GM04503 (cell line): ENCODE measurements at places on chromosomes 7 and 10.

- DNase-seq = peak; percentile 25
Measured at GRCh38 chr7:22156205-22156604, 200.7 kb downstream of the RAPGEF5 start.

DNA sequence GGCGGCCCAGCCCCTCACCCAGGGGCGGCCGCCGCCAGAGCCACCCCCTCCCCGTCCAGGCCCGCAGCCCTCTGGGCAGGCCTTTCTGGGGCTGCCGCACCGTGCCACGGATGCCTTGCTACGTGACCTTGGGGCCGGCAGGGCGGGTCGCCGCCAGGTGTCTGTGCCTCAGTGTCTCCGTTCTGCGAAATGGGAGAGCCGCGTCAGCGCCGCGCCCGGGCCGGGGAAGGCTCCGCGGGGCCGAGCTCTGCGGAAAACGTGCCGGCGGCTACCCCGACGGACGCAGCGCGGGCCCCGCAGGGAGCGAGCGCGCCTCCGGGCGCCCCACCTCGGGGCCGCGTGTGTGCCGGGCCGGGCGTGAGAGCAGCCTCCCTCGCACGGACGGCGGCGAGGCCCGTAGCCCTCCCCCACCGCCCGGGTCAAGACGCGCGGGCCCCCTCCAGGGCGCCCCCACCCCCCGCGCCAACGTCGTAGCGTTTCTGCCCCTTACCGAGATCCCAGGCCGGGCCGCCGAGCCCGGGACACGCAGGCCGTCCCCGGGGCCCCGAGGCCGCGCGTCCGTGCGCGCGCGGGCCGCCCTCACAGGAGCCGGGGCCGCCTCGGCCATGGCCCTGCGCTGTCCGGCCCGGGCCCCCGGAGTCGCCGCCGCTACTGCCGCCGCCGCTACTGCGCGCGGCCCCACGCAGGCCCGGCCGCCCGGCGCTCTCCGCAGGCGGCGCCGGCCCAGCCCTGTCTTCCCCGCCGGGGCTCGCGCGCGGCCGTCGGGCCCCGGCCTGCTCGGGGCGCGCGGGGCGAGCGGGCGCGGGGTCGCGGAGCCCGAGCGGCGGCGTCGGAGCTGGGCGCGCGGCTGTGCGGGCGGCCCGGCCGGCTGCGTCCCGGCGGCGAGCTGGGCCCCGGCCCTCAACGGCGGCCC, 1.1 kb downstream of the ZNF777 start:
- DNase-seq = no peak

GRCh38 chr10:132558516-132559413, 21.2 kb downstream of the INPP5A start:
- DNase-seq = no peak

DNA sequence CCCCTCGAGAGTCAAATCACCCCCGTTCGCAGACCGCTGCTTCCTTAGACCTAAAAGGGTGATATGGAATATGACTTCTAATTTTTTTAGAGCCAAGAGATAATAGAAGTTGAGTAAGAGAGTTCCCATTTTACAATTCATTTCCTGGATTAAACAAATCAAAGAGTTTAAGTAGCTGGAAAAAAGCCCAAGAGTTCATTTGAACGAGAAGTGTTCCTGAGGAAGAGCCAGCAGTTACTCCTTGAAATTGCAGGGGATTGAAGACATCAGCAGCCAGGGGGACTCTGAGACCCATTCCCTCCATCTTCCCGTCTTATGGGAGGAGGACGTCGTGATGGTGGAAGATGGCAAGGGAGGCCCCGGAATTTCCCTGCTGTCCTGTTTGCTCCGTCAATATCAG, 277.0 kb downstream of the WDR11 start:
- DNase-seq = no peak

- DNase-seq = no peak
Measured at GRCh38 chr7:38211940-38212339, 33.9 kb downstream of the STARD3NL start.

GRCh38 chr7:108310351-108310750, 145.9 kb downstream of the NRCAM start:
- no peak for DNase-seq

GRCh38 chr7:157153260-157153659, 14.5 kb downstream of the UBE3C start:
- no peak for DNase-seq

- peak; percentile 60 for DNase-seq
Measured at GRCh38 chr7:101941481-101942383, 124.3 kb downstream of the CUX1 start.

DNA sequence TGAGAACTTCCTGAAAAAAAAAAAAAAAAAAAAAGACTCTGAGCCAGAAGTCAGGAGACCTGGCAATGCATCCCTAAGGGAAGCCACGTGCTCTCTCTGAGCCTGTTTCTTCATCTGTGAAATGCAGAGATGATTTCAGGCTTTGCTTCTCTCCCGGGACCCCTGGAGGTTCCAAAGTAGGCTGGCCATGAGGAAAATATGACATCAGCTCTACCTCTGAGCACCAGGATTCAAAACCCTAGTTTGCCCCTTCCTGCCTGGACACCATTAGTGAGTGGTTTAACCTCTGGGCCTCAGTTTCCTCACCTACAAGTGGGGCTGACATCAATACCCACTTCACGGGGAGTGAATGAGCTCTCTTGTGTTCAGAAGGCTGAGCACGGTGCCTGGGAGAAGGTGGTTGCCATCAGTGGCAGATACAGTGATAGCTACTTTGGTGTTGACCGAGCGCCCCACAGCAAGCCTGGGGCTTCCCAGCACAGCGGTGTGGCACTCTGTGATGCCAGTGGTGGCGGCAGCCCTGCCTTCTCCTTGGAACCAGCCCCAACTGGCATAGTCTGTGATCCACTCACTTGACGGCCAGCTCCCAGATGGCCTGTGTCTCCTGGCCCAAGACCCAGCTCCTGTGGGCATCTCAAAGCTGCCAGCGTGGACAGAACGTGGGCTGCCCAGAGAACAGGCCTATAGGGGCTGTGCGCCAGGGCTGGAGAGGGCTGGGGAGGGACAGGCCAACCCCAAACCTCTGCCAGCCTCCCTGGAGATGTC, 153.1 kb upstream of the UNC5B start:
- DNase-seq = no peak

DNA sequence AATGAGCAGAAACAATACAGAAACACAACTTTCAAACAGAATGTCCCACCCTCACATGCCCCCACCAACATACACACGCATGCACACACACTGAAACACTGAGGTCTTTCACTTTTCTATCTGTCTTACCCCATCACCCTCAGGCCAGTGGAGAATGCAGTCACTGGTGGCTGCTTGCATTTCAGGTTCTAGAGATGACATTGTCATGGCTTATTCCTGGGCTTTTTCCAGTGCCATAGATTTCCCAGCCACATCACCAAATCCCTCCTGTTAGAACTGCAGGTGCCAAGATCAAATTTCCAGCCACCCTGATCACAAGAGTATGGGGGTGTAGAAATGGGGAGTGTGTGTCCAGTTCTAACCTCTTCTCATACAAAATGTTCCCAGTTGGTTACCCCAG, 68.4 kb downstream of the CACNA2D1 start:
- no peak for DNase-seq

DNA sequence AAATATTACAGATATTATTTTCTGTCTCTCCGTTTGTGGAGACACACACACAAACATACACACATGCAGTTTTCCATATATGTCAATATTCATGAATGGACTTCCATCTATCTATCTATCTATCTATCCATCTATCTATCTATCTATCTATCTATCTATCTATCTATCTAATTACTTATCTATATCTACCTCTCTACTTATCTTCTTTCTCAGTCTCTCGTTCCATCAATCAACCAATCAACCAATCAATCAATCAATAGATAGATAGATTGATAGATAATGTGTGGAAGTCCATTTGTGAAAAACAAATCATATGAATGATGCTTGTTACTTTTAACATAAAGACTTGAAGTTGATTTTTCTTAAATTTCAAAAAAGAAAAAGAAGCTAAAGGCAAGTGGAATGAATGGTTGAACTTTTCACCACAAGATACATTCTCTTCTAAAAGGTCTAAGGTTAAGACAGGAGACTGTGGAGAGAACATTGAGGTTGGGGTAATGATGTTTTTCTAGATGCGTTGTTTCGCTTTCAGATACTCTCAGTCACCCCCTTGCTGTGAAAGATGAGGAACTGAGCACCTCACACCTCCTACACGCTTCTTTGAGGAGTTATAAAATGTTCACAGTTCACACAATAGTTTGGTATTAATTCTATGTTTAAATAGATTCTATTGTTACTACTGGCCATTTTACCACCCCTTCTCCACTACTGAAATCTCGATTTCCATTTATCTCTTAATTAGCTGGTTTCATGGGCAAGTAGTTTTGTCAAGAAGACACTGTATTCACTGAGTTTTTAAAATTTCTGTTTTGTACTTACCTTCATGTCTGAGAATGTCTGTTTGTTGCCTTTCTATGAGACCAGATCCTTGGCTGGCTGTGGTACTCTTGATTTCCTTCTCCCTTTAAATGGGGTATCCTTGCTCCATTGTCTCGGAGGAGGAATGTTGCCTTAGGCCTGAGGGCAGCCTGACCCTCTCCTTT, 114.1 kb downstream of the EMX2 start:
- DNase-seq = no peak

DNA sequence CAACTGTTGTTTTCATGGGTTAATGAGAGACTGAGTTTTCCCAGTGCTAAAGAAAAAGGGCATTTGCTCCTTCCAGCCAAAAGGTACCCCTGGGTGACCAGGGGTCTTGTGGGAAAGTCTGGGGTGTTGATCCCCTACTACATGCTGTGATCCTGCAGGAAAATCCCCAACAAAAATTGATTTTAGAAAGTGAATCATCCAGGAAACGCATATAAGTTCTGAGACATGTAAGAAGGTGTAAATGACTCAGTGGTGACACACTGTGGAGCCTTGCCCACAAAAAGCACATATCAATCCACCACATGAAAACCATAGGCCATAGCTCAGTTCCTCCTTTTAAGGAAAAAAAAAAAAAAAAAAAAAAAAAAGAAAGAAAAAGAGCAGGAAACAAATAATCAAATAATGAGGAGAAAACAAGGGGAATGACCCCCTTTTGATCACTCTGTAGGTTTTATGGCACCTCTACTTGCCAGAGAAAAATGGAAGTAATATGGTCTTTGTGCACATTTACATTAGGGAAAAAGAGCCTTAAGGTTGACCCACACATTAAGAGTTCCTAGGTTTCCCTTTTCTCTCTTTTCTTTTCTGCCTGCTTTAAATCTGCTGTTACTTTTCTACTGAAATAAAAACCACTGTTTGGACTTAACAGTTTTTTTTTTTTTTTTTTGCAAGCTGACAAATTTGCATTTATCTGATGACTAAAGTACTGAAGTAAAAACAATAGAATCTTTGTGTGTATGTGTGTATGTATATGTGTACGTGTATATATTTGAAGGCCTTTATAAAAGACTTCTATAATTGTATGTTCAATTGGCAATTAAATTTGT, 386.0 kb downstream of the KIF20B start:
- DNase-seq = no peak

DNA sequence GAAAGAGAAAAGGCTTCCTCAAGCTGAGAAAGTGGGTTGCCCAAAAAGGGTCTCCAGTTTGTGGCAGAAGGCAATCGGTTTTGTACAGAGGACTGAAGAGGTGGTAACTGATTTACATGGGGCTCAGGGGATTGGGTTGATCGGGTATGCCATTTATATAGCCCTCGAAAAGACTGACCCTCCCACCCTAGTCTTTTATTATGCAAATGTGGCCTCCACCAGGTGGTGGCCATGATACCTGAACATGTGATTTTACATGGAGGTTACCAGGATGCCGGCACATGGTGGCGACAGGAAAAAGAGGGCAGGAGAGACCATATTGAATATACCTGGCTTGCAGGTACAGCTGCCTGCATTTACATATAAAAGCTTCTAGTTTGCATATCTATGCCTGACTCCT, 36.7 kb downstream of the ATE1 start:
- DNase-seq = no peak

- no peak for DNase-seq
Measured at GRCh38 chr7:151206914-151207313, 3.4 kb downstream of the H2BK1 start.

DNA sequence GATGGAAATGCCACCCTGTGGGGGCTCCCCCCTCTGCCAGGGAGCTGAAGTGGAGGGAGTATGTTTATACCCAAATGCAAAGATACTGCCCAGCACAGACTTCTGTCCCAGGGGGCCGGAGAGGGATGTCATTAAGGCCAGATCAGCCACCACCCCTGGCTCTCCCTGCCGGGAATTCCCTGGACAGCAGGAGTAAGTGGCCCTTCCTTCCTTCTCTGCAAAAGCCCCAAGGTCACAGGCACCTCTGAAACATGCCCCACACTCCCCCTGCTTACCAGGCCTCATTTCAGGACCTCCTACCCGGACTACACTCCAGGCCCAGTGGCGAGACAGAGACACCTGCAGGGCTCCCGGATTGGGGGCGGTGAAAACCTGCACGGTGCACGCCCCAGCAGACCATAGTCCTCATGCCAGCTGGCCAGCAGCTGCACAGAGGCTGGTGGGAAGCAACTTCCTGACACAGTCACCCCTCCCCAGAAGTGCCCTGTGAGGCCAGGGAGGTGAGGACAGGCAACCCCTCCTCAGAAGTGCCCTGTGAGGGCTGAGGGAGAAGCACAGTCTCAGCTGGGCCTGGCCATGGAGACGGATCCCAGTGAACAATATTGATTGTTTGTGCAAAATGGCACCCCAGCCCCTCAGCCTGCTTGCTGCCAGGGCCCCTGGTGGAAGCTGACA, 33.0 kb upstream of the RET start:
- DNase-seq = no peak

GRCh38 chr7:26186364-26187311, 13.9 kb downstream of the HNRNPA2B1 start:
- DNase-seq = no peak

- no peak for DNase-seq
Measured at GRCh38 chr10:132904181-132904813, 38.1 kb downstream of the CFAP46 start.

- no peak for DNase-seq
Measured at GRCh38 chr10:7449063-7449695, 38.3 kb upstream of the SFMBT2 start.

DNA sequence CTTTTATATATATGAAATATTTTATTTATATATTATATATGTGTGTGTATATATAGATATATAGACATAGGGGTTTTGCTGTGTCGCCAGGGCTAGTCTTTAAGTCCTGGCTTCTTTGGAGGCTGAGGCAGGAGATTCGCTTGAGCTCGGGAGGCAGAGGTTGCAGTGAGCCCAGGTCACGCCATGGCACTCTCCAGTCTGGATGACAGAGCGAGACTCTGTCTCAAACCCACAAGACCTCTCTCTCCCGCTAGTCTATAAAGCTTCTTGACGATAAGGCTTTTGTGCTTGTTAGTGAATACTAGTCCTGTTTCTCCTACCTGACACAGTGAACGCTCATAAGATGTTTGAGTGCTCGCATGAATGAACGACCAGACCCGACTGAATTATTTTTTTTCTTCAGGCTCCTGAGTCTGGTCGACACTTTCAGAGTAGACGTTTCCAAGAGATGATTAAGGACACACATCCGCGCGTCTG, 577 bp upstream of the DDX21 start:
- no peak for DNase-seq

GRCh38 chr7:144416341-144416740, 12.8 kb upstream of the NOBOX start:
- no peak for DNase-seq

DNA sequence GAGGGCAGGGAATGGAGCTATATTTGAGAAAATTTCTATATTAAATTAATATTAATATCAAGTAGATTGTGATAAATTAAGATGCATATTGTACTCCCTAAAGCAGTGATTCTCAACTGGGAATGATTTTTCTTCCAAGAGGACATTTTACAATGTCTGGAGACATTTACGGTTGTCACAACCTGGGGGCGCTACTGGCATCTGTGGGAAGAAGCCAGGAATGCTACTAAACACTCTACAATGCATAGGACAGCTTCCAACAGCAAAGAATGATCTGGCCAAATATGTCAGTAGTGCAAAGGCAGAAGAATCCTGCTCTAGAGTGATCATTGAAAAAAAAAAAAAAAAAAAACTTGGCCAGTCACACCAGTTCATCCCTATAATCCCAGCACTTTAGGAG, 100.0 kb downstream of the LSM5 start:
- no peak for DNase-seq
